Foreskin keratinocyte (primary cell): ENCODE measurements at places on chromosomes 3 and 15.

DNA sequence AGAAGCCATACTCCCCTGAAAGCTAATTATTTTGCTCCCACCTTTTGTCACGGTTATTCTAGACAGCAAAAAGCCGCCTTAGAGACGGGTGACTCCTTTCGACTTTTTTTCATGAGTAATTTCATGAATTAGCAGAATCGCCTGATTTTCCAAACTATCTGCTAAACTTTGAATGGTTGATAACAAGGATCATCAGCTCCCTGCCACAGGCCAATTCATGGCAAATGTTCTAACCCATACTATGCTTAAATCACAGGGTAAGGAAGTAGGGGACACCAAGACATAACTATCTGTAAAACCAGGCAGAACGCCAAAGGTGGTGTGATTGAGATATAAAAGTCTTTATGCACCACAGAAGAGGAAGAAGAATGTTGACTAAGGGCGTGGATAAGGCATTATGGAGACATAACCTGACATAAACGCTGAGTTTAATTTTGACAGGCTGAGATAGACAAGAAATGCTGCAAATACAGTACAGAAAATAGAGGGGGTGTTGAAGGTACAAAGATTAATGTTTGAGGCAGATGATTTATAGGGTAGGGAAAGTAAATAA lies 891 bp upstream of the DMXL2 start:
- DNase-seq = no peak

GRCh38 chr3:123800362-123800682 lies 83.8 kb downstream of the MYLK start:
- no peak for DNase-seq

- no peak for DNase-seq
Measured at GRCh38 chr3:124696006-124696405, 34.2 kb upstream of the UMPS start.

- DNase-seq = no peak
Measured at GRCh38 chr3:33030246-33030645, 66.7 kb downstream of the GLB1 start.

- DNase-seq = no peak
Measured at GRCh38 chr3:117097351-117097750, 387.8 kb downstream of the TUSC7 start.

DNA sequence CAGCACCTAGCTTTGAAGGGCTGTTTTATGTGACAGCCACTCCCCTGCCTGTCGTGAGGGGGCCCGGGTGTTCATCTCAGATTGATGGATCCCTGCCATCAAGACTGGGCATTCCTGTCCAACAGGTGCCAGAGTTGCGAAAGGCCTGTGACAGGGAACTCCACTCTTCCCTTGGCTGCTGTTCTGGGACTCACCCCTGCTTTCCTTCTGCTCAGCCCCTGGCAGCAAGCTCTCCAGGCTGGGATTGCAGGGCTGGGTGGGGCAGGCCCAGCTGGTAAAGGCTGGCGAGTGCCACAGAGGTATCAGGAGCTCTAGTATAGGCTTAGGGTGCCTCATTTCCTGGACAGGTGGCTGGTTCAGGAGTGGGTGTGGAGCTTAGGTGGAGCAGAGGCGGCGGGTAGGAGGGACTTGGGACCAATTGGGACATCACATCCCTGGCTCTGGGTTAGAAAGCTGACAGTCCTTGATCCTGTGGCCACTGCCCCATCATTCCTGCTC lies at the start of gene PLA2G4B:
PLA2G4B (plus strand) TSS at position 448 of the 498 bp plus-strand sequence. CDS start 67 bp downstream, outside the sequence.
- DNase-seq = peak; percentile 53

GRCh38 chr15:76310475-76311099 lies 682 bp downstream of the ETFA start:
- no peak for DNase-seq
